Activated naive CD4-positive, alpha-beta T cell treated with Interleukin-2 at 50 U/mL for 16 hours (primary cell): ENCODE measurements at places on chromosomes 5 and 9.
A peak's percentile ranks its signal among the peaks of the same experiment; 100 is the strongest.

GRCh38 chr9:127051881-127052595, 70.4 kb downstream of the ANGPTL2 start:
- no peak for DNase-seq

DNA sequence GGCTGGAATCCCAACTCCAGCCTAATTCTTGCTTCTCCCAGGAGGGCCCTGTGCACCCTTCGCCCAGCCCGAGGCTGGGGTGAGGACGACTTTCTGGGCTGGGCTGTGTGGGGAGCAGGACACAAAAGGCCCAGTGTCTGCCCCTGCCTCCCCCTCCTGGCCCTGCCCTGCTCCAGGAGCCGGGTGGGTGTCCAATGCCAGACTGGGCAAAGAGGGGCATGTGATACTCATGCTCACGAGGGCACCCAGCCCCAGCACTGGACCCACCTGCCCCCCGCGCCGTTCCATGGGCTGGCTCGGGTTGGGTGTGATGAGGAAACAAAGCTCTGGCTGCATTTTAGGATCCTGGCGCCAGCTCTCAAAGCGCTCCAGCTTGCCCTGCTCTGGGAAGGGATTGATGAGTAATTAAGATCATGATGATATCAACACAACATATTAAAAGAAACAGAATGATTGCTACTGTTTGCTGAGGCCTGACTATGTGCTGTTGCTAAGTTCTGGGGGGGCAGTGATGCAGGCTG, 30.7 kb downstream of the LHX2 start:
- DNase-seq: no peak

GRCh38 chr5:95935553-95936100, 26.0 kb downstream of the ELL2 start:
- DNase-seq: no peak

GRCh38 chr5:124980163-124980941, 233.9 kb upstream of the ZNF608 start:
- DNase-seq: no peak

GRCh38 chr5:170720984-170721383, 62.5 kb upstream of the GABRP start:
- no peak for DNase-seq

DNA sequence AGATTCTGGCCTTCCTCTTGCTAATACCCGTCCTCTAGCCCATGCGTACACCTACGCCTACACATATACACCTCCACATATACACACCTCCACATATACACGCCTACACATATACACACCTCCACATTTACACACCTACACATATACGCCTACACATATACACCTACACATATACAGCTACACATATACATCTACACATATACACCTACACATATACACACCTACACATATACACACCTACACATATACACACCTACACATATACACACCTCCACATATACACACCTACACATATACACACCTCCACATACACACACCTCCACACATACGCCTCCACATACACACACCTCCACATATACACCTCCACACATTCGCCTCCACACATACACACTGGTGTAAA, 27.2 kb downstream of the AK3 start:
- DNase-seq: no peak

DNA sequence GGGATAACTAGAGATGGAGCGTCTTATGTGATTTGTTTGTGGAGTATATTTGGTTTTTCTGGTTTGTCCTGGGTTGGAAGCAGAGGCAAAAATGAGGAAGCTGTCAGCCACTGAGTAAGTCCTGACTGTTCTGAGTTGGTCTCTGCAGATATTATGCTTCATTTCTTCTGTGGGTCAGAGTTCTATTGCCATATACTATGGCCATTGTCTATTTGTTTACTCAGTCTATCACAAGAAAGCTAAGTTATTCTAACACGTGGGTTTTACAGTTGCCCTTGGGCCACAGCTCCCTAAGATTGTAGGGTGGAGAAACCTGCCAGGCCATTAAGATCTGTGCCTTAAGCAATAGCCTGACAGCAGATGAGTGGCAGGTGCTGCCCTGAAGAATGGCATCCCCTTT, 3.0 kb upstream of the CTSV start:
- no peak for DNase-seq

- DNase-seq: no peak
Observed at GRCh38 chr9:28774433-28775235, 1201.4 kb upstream of the C9orf72 start.

- peak; percentile 24 for DNase-seq
Observed at GRCh38 chr9:99112750-99113413, 8.0 kb downstream of the TGFBR1 start.

GRCh38 chr5:107576155-107576554, 94.6 kb downstream of the EFNA5 start:
- DNase-seq: no peak

DNA sequence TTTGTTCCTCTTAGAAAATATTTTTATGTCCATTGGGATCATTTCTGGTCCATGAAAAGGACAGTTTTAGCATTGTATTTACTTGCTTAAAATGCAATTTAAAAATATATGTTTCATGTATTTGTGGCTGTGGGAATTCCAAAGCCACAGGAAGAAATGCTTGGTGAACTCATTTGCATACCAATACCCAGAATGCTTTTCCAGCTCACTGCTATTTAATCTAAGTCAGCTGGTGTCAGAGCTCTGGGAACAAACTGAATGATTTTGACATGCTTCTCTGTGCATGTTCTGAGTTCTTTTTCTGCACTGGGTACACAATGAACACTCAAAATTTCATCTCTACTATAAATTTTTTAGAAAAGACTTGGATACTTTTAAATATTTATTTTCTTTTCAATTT, 482.8 kb upstream of the ARRDC3 start:
- DNase-seq: no peak

DNA sequence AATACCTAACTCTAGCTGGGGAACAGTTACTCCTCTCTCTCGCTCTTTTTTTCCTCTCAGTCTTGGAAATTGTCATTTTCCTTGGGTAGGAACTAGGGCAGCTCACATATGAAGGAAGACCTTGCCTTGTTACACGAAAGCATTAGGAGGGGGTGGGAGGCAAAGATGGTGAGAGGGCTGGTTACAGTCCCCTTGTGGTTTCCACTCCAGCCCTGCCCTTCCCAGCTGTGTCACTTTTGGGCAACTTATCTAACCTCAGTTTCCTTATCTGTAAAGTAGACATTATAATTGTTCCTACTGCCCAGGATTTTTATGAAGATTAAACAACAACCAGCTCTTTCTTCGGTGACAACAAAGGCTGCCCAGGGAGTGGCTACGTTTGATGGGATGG, 196.2 kb upstream of the CLINT1 start:
- no peak for DNase-seq

GRCh38 chr5:150451594-150451993, 2.1 kb upstream of the RPS14 start:
- no peak for DNase-seq

- no peak for DNase-seq
Observed at GRCh38 chr9:109020581-109021511, 7.5 kb upstream of the CTNNAL1 start.

GRCh38 chr9:129489838-129490582, 130.9 kb downstream of the C9orf50 start:
- peak; percentile 63 for DNase-seq

DNA sequence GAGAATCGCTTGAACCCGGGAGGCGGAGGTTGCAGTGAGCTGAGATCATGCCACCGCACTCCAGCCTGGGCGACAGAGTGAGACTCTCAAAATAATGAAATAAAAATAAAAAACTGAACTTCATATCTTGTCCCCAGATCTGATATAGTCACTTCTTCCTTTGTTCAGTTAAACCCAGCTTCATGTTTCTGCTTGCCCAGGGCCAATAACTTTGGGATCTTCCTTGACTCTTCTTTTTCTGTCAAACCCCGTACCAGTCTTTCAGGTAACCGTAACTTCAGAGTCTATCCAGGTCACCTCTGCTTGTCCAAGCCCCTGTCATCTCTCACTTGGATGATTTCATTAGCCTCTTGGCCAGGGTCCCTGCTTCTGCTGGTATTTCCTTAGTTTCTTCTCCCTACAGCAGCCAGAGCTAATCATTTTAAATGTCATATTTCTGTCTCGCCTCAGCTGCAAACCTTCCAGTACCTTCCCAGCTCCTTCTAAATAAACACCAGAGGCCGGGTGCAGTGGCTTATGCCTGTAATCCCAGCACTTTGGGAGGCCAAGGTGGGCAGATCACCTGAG, 19.7 kb upstream of the ABL1 start:
- no peak for DNase-seq

DNA sequence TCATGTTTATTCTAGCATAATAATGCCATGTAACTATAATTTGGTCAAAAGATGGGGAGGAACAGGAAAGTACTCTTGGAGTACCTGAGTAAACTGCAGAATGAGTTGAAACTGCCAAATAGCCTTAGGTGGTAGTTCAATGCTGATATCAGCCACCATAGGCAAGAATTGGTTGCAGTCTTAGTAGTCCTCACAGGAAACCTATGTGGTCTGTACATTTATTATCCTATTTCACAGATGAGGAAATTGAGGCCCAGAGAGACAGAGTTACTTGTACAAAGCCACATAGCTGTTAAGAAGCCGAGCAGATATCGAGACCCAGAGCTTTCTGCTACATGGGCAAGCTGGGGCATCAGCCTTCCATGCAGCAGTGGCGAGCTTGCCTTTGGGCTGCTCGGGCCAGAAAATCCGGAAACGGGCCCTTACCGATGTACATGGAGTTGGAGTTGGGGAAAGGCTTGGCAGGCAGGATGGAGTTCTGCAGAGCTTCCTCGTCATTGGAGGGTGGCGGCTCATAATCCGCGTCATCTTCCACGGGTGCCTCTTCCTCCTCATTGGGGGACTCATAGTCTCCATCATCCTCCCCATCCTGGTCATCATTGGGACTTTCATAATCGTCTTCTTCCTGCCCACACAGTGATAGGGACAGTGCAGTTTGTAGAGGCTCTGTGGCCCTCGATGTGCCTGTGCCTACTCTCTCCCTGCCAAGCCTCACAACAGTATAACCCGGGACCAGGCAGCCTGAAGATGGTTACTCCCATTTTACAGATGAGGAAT, 27.1 kb downstream of the LCP2 start:
- no peak for DNase-seq

DNA sequence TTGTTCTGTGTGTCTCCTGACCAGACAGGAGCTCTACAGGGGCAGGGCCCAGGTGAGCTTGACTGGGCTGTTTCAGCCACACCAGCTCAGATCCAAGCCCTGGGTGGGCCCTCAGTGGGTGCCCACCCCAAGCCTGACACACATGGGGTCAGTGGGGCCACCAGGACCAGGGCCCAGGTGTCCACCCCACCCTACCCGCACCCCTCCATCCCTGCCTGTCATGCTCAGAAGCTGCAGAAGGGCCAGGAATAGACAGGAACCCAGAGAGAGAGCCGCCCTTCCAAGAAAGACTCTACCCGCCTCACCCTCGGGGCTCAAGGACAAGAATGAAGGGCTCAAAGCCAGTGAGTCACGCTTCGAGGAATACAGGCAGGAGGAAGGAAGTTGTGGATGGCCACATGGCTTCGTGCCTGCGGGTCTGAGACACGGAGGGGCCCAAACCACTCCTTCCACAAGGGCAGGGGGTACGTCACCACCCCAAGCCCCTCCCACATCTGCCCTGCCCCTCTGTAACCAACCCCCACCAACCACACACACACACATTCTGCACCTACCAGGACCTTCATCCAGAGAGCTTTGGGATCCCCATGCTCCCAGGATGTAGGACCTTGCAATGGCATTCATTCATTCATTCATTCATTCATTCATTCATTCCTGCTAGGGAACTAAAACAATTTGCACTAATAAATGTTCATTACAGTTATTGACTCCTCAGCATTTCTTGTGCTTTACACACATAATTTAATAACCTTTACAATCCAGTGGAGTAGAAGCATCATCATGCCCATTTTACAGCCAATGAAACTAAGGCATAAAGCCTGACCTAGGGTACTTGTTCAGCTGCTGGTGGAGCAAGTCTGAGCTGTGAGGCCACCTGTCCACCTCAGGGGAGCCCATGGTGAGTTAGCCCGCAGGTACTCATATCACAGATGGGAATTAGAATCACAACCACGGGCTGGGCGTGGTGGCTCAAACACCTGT, 55.9 kb upstream of the STXBP1 start:
- DNase-seq: peak; percentile 68

DNA sequence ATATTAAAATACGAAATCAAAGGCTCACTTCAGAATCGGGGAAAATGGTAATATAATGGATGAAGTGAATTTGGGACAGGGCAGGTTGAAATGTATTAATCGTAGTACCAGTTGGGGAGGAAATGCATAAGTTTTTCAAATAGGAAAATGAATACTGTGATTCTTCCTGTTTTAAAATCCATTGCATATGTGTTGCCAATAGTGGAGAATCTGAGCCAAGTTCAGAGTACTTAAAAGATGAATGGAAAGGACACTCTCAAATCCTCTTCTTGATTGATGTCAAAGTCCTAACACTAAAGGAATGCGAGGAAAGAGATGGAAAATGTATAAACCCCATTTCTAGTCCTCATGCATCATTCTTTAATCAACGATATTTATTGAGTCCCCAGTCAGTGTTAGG, 160.9 kb upstream of the CCNG1 start:
- DNase-seq: no peak

- no peak for DNase-seq
Observed at GRCh38 chr5:25439025-25439424, 794.2 kb upstream of the CDH10 start.

- DNase-seq: no peak
Observed at GRCh38 chr9:87193151-87193550, 245.8 kb upstream of the GAS1 start.
